ENCODE measurements at places on chromosomes 3 and 15.

DNA sequence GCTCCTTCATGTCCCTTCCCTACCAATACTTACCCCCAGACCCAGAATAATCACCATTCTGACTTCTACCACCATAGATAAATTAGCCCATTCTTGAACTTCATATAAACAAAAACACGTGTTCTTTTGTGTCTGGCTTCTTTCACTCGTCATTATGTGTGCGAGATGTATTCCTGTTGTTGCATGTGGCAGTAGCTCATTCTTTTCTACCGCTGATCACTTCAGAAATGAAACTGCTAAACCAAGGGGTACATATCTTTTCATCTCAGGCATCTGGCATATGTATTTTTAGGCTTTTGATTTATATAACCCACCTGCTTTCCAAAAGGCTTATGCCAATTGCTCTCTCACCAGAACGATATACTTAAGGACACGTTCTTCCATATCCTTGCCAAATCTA is 13.8 kb upstream of the SCG3 start:
- DNase-seq, result no peak

DNA sequence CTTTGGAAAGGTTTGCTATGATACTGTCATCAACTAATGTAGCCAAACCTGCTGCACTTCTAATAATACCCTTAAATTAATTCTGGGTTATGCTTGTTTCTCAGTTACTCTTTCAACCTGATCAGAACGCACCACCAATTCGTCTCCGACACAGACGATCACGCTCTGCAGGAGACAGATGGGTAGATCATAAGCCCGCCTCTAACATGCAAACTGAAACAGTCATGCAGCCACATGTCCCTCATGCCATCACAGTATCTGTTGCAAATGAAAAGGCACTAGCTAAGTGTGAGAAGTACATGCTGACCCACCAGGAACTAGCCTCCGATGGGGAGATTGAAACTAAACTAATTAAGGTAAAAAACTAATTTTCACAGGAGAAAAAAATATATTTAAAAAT is 7.9 kb upstream of the RPLP1 start:
- DNase-seq, result no peak

- no peak for DNase-seq
Measured at GRCh38 chr3:172987273-172987672, 153.8 kb downstream of the SPATA16 start.

- no peak for DNase-seq
Measured at GRCh38 chr3:123158899-123159390, 42.8 kb upstream of the SEC22A start.

DNA sequence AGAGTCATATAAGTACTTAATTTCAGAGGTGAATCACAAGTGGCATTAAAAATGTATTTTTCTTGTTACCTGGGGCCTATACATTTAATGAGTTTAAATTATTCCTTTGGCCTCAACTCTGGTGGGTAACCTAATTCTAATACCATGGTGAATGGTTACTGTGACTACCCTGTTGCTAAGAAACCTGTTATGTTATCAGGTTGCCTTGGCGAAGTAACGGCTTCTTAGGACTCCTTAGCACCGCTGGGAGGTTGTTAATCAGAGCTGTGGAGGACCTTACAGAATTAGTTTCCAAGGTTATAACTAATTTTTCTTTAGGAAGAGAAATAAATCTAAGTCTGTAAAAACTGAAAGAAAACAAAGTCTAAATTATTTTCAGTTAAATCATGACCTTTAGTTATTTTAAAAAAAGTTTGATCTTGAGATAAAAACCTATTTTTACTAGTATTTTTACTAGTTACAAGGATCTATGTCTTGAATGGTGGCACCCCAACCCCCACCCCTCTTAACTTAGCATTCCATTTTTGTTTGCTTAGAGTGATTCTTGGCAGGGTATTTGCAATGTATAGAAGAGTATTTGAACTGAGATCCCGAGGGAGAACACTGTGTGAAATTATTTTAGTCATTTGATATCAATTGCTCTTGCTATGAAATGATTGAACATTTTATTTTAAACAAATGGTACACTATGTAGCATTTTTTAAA is 155.5 kb downstream of the FNDC3B start:
- DNase-seq, result no peak

- no peak for DNase-seq
Measured at GRCh38 chr3:30288830-30289229, 317.6 kb upstream of the TGFBR2 start.

- DNase-seq, result no peak
Measured at GRCh38 chr15:90059208-90059985, 42.9 kb downstream of the IDH2 start.

DNA sequence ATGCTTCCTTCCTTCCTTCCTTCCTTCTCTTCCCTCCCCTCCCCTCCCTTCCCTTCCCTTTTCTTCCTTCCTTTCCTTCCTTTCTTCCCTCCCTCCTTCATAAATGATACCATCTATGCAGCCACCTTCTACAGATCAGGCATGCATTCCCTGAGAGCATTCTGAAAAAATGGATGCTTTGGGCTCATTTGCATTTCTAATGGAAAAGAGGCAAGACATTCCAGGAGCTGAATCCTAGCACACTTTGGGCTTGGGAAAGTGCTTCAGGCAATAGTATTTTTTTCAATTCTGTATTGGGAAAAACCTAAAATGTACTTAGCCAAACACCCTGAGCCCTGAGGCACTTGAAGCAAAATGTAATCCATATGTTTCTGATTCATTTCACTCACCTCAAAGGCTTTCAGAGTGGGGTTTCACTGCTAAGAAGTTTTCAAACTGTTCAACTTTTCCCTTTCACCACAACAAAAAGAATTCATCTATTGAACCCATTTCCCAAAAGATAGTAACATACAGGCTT is 220.1 kb upstream of the RORA start:
- no peak for DNase-seq

- no peak for DNase-seq
Measured at GRCh38 chr3:133827136-133827535, 21.5 kb downstream of the SRPRB start.

- peak; percentile 57 for DNase-seq
Measured at GRCh38 chr15:67024314-67024997, 40.9 kb upstream of the SMAD3 start.

DNA sequence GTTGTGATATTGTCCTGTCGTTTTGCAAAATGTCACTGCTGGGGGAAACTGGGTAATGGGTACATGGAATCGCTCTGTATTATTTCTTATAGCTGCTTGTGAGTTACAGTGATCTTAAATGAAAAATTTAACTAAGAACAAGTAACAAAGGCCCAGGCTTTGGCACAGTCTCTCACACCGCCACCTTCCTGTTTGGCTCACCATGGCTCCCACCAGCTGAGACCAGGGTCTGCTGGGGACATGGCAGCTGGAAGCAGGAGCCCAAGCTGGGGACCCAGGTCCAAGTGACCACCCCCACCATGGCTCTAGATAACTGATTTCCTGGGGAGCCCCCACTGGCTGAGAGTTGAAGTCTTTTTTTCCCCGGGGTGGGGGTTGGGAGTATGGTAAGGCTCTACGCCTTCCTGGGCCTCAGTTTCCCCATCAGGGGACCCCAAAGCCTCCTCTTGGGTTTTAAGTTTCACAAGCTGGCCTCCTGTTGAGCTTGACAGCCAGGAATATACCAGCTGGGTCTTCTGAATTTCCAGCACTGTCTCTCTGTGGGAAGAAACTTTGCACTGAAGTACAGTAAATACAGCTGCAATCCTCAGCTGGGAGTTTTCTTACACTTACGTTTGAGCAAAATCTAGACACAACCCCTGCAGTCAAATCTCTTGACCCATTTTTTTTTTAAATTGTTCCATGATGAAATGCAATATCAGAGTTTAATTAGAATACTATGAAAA is 26.1 kb downstream of the ABTB1 start:
- DNase-seq, result no peak

- peak; percentile 10 for DNase-seq
Measured at GRCh38 chr3:62870321-62870720, 4.9 kb downstream of the CADPS start.

DNA sequence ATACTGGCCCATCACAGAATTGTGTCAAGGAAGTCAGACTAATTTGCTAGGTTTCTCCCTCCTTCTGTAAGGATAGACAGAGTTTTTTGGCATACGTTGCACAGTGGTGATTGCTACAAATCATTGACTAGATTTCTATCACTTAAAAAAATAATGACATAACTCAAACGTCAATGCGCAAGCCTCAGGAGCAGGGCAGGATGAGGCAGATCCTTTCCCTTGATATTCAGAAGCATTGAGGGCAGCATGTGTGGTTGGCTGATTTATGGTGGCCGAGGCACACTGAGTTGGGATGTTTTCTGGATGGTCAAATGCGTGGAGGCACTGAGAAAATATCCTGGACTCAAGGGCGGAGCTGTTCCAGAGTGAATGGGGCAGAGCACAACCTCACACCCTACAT is 14.4 kb downstream of the THSD4 start:
- DNase-seq, result no peak

DNA sequence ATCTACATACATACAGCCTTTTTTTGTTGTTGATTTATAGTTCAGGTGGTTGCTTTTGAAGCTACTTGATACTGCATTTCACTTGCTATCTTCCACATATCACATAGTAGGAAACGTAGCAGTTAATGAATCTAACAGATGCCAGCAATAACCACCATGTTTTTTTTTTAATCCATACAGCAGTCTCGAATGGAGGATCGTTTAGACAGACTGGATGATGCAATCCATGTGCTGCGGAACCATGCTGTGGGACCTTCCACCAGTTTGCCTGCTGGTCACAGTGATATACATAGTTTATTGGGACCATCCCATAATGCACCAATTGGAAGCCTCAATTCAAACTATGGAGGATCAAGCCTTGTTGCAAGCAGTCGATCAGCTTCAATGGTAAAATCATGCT is 123.2 kb upstream of the CGNL1 start:
- DNase-seq, result no peak

GRCh38 chr3:8341821-8342247 is 159.8 kb upstream of the LMCD1 start:
- no peak for DNase-seq

- no peak for DNase-seq
Measured at GRCh38 chr3:196699749-196700148, 12.3 kb downstream of the CEP19 start.

- no peak for DNase-seq
Measured at GRCh38 chr3:142029052-142029642, 120.2 kb downstream of the TFDP2 start.

GRCh38 chr15:52805351-52806283 is 15.5 kb upstream of the ONECUT1 start:
- no peak for DNase-seq

- DNase-seq, result no peak
Measured at GRCh38 chr15:85021409-85021808, 39.8 kb downstream of the PDE8A start.

- DNase-seq, result no peak
Measured at GRCh38 chr3:70990723-70991122, 592.8 kb downstream of the FOXP1 start.

GRCh38 chr3:15206662-15207576 is 873 bp downstream of the CAPN7 start:
- DNase-seq, result no peak

GRCh38 chr3:146390957-146391356 is 78.4 kb downstream of the PLSCR2 start:
- DNase-seq, result no peak

GRCh38 chr3:46062679-46063078 is 35.4 kb upstream of the XCR1 start:
- DNase-seq, result no peak

DNA sequence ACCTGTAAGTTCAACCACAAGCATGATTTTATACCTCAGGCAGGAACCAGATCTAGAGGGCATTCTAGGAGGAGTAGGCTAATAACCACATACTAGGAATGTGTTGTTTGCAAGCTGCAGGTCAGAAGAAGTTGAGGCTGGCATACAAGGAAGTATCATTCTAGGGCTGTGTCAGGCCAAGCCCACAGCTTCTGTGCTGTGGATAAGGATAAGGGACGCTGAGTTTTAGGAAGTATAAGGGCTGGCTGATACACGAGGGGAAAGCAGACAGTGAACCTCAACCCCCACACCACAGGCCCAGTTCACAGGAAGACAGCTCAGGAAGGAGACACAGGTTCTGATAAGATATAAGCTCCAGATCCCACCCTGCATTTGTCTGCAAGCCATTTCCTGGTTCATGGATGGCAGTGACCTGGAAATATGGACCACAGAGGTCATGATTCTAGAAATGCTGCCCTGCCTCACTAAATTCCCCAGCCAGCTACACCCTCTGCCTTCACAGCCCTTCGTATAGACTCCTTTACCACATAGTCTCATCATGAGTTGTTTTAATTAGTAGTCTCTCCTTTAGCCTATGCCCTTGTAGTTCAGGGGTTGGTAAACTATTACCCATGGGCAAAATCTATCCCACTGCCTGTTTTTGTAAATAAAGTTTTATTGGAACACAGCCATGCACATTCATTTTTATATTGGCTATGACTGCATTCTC is 260.7 kb downstream of the OPA1 start:
- DNase-seq, result peak; percentile 63

DNA sequence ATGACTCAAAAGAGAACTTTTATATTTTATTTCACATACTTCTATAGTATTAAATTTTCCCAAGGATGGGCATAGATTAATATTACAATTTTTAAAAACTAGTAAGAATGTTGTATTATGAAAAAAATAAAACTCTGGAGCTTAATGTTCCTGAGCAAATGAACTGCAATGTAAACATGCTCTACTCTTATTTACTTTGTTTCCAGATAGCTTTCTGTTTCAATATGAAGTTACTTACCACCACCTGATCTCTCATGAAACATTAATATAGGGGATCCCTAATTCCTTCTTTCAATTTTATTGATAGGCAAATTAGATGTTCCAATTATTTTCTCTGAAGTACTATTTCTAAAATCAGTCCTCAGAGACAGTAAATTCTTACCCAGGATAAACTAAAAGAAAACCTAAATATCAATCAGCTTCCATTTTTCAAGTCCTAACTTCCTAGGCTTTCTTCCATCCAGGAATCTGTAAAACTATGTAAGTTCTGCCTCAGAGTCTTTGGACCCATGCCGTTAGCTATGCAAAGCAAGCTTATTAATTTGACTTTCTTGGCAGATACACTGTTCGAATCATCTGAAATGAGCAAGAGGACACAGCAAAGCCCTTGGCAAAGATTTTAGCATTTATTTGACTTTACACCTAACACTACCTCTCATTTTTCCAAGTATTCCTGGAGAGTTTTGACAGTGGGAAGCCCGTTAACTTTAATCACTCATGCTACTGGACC is 93.2 kb downstream of the PLCH1 start:
- no peak for DNase-seq

GRCh38 chr3:25508901-25509300 is 80.8 kb downstream of the RARB start:
- peak; percentile 5 for DNase-seq

GRCh38 chr3:65398953-65399352 is 639.8 kb downstream of the MAGI1 start:
- DNase-seq, result peak; percentile 22

GRCh38 chr3:36796881-36797280 is 32.5 kb upstream of the DCLK3 start:
- peak; percentile 16 for DNase-seq

DNA sequence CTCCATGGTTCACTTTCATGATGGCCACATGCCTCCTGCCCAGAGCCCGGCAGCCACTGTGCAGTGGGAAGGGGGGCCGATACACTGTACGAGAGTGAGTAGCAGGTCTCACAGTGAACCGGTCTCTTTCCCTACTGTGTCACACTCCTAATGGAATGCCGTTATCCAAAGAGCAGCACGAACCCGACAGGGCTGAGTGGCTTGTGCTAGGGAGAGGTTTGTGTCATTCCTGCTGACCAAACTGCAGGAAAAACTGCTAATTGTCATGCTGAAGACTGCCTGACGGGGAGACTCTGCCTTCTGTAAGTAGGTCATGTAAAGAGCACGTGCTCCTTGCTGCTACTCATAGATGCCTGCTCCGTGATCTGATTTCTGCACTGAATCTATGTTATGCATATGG is 105.1 kb downstream of the ARPP21 start:
- DNase-seq, result no peak
